ENCODE measurements at places on chromosomes 7 and 10.
A peak's percentile ranks its signal among the peaks of the same experiment; 100 is the strongest.

DNA sequence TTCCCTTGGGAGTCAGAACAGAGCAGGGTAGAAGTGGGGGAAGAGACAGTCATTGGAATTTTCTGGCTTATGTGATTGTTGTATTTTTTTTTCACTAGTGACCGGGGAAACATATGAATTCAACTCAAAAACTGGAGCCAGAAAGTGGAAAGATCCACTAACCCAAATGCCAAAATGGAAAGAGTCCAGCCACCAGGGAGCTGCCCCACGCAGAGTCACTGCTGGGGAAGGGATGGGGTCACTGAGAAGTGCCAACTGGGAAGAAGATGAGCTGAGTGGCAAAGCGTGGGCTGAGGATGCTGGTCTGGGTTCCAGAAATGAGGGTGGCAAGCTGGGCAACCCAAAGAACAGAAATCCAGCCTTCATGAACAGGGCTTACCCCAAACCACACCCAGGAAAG, 69.2 kb downstream of the CDHR3 start:
- DNase-seq = no peak

DNA sequence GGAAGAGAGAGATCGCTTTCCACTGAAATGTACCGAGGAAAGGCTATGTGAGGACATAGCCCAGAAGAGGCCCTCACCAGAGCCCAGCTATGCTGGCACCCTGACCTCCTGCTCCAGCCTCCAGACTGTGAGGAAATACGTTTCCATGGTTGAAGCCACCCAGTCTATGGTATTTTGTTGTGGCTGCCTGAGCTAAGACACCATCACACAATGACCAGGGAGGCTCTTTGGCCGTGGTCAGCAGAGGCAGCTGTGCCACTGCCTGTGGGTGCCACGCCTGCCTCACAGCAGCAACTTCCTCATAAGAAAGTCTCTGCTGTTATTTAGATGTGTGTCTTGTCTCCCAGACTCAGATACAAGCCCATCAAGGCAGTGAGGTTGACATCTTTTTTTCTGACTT, 182.7 kb upstream of the PLXNA4 start:
- no peak for DNase-seq

GRCh38 chr10:48251525-48252353, 22.8 kb downstream of the FRMPD2 start:
- DNase-seq = peak; percentile 88

DNA sequence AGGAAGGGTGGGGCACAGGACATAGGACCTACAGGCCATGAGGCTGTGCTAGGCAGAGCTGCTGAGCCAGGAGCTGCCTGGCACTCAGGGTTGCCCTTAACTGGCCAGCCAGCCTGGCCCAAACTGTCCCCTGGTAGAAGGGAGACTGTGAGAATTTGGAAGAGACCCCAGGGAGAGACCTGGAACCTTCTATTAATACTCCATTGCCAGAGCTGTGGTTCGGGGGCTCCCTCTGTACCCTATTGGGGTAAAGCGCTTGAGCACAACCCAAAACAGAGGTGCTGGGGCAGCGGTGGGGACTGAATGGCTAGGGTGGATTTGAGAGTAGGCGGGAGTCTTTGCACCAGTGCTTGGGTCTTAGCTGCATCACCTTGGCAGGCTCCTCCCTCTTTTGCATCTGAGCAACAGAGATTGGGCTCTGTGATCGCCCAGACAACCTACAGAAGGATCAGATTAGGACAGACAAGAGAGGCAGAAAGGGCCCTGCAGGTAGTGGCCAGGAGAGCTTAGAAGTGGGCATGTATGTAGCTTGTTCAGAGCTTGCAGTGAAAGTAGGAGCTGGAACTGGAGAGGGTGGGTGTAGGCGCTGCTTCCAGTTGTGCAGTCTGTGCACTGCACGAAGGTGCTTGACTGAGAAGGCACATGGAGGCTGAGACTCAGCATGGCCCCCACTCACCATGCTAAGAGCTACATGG, 53.3 kb downstream of the ADCYAP1R1 start:
- no peak for DNase-seq

- no peak for DNase-seq
These were observed 29.3 kb downstream of the PLEKHS1 start for GRCh38 chr10:113780681-113781250.
